HAP-1 (cell line): ENCODE measurements at places on chromosomes 11 and 22.

DNA sequence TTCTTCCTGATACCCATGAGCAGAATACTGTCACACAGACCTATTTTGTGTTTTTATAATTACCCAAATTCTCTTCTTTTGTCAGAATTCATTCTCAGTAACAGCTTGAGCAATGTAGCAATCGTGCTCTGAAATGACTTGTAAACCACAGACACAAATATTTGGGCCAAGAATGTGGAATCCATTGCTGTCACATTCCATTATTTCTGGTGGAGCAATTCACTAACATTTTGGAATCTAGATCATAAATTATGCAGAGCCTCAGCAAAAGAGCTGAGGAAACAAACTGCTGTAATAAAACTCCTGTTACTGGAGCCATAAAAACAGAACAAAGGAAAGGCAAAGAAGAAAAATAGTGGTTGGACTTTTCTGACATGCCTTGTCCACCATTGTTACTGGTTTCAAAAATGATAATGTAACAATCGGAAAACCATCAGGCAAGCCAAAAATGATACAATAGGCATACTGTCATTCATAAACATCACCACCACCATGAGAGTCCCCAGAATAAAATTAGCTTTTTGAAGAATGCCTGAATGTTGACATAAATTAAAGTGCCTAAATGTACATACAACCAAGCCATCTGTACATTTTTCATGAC is 223.4 kb upstream of the PITPNB start:
- DNase-seq, result peak; percentile 99

DNA sequence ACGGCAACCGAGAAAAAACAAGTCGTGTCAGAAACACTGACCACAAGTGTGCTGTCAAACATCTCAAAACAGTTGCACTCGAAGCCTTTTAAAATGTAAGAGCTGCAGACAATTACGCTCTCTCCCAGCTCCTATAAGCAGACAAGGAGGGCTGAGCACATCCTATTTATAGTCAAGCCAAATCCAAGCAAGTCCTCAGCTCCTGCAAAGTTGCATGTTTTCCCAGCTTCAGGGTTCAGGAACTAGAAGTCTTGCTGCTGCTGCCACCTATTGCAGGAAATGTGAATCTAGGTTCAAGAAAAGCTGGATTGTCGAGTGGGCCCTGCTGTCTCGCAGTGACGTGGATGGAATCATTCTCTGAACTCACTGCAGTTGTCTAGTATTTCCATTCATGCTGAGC is 15.5 kb downstream of the EFCAB6 start:
- no peak for DNase-seq

DNA sequence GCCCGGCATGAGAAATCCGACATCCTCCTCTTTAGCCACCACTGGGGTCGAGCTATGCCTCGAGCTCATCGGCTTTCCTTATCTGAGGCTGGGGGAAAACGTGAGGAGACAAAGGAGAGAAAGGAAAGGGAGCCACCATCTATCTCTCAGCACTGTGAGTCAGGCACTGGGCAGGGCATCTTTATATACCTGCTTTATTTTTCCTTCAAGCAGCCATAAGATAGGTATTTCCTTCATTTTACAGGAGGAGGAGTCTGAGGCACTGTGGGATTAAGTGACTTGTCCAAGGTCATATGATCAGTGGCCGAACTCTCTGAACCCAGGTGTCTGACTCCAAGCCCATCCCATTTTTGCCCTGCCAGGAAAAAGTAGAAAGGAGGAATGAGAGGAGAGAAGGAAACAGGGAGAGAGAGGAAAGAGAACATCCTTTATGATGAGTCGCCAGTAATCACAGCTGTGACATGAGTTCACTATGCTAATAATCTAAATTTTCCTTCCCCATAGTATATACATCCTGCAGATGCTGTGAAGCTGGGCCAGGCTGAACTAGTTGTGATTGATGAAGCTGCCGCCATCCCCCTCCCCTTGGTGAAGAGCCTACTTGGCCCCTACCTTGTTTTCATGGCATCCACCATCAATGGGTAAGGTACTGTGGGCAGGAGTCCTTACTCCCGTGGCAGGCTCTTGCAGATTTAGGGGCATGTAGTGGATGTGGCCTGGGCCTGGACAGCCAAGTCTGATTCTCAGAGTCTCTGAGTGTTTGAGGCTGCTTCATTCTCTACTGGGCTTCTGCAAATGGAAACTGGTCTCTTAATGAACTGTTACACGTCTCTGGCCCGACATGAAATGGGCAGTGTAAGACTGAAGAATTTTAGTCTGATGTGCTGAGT is 21.8 kb downstream of the NAT10 start:
- DNase-seq, result no peak

- DNase-seq, result no peak
These were observed 31.9 kb upstream of the MUC5AC start for GRCh38 chr11:1125803-1126202.

GRCh38 chr22:31102441-31103081 is 4.8 kb downstream of the SELENOM start:
- DNase-seq, result no peak

DNA sequence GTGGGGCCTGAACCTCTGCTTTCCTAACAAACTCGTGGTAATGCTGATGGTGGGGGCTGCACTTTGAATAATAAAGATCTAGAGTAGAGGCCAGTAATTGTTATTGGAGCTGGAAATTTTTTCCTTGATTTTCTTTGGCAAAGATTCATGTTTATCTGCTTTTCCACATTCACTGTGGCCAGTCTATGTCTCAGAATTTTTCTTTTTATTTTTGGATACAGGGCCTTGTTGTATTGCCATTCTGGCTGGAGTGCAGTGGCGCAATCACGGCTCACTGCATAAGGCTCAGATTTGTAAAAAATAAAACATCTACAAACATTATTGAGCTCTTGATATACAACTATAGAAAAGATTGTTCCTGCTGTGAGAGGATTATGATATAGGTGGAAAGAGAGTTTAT is 1.6 kb downstream of the TMEM135 start:
- no peak for DNase-seq

GRCh38 chr11:46693597-46694012 is 6.8 kb downstream of the ARHGAP1 start:
- DNase-seq, result no peak
